Activated T-cell treated with anti-CD3 and anti-CD28 coated beads for 1 hour (primary cell): ENCODE measurements at places on chromosomes 2 and 18.

GRCh38 chr2:216545359-216545758 lies 46.7 kb downstream of the RPL37A start:
- DNase-seq: no peak

DNA sequence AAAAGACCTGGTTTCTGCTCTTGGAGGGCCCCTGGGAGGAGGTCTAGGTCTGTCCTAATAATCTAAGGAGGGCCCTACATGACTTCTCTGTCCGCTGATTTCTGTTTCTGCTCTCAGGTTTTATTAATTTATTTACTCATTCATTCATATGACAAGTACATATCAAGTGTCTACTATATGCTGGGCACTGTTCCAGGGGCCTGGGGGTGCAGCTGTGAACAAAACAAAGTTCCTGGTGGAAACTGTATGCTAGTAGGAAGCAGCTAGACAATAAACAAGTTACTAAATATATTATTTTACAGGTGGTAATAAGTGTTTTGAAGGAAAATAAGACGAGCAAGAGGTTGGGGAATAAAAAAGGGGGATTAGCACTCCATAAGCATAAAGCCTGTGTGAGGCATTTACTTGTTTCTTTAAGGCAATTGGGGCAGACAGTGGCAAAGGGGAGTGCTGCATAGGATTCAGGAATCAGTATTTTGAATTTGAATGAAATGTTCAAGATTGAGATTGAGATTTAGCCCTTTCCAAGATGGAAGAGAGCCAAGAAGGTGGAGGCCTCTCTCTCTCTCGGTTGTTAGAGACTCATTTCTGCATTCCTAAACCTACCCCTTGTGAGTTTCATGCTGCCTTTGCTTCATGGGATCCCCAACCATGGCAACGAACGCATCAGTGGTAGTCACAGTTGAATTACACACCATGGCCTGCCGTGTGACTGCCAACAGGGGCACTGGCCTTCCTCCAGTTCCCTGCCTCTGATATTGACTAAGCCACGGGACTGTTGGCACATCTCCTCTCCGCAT lies 28.3 kb downstream of the DRC1 start:
- DNase-seq: no peak

DNA sequence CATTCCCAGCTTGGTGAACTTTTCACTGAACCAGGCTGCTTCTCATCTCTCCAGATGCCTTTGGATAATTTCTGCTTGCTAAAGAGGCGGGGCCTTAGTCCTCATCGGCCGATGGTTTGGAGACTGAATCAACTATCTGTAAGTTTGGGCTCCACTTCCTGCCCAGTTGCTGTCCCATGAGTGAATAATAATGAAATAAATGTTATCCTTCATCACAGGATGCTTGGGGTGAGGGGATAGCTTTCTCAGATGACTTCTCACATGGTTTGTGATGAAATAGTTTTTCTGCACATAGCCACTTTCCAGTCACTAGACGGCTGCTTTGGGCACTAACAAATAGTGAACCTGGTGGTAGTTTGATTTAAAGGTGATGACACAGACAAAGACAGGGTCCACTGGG lies 376.6 kb upstream of the TRIB2 start:
- no peak for DNase-seq

GRCh38 chr18:37391698-37392548 lies 173.7 kb downstream of the CELF4 start:
- DNase-seq: no peak
